ENCODE measurements at places on chromosomes 7 and 10. TPM values are rescaled to one million over a fixed set of nuclear protein-coding genes. Genes with fewer than 3 reads are reported as not detected.
A peak's percentile ranks its signal among the peaks of the same experiment; 100 is the strongest.

The PLXDC2 gene
- total RNA-seq: 83.1 TPM

The COPG2 gene
- 40.4 TPM for total RNA-seq

The CNPY1 gene
- total RNA-seq: 0.79 TPM

The KCTD7 gene
- 30.7 TPM for total RNA-seq

The HMX3 gene
- total RNA-seq: not detected

GRCh38 chr7:79692015-79692414, 238.5 kb upstream of the MAGI2 start:
- no peak for DNase-seq
- no peak overlapping the region for H3K4me3 ChIP-seq
- no peaks in the 10 kb centered on the region for H3K4me1 ChIP-seq

DNA sequence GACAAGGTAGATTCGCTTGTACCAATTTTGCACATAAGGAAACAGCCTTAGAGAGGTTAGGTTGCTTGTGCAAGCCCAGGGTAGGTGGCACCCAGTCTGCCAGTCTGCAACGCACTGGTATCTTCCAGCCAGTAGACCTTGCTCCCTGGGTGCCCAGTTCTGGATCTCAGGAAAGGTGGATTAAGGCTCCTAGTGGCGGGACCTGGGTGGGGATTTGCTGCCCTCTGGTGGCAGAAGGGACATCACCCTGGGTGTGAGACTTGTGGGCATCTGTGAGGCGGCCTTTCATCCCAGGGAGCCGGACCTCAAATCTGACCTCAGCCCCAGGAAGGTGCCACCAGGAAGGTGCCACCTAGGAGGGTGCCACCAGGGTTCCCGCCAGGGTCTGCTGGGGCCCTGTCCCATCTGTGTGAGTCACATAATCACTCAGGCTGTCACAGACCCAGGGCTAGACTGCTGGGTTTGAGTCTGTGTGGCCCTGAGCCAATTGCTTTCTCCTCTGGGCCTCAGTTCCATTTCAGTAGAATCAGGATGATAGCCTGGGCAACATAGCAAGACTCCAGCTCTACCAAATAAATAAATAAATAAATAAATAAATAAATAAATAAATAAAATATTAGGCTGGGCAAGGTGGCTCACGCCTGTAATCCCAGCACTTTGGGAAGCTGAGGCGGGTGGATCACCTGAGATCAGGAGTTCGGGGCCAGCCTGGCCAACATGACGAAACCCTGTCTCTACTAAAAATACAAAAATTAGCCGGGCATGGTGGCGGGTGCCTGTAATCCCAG, 5.3 kb upstream of the PRKRIP1 start:
- H3K4me1 ChIP-seq: peaks cover 8% of the 10 kb centered on the region
- DNase-seq: peak; percentile 57
- H3K4me3 ChIP-seq: no peak overlapping the region
- H3K27me3 ChIP-seq: no peaks in the 10 kb centered on the region
- peaks cover 28% of the 10 kb centered on the region for H3K36me3 ChIP-seq

DNA sequence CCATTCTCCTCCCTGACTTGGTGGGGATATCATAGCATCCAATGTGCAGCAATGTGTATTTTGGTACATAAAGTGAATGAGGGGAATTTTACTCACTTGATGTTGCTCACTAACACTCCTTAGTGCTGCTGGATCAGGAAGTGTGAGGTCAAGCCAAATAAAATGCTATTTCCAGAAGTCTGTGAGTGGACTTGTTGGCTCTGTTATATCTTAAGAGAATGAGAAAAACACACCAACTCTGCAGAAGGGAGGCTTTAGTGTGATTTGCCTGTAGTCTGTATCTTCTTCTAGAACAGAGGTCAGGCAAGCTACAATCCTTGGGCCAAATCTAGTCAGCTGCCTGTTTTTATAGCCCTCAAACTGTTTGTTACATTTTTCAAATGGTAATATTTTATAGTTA, 154.3 kb downstream of the POLR1F start:
- DNase-seq: no peak
- no peak overlapping the region for H3K4me3 ChIP-seq
- no peaks in the 10 kb centered on the region for H3K27me3 ChIP-seq
- H3K27ac ChIP-seq: no peak overlapping the region

GRCh38 chr7:47844311-47844710, 104.0 kb downstream of the PKD1L1 start:
- H3K27ac ChIP-seq: no peak overlapping the region
- no peak overlapping the region for H3K4me3 ChIP-seq
- H3K4me1 ChIP-seq: no peaks in the 10 kb centered on the region
- no peaks in the 10 kb centered on the region for H3K36me3 ChIP-seq

DNA sequence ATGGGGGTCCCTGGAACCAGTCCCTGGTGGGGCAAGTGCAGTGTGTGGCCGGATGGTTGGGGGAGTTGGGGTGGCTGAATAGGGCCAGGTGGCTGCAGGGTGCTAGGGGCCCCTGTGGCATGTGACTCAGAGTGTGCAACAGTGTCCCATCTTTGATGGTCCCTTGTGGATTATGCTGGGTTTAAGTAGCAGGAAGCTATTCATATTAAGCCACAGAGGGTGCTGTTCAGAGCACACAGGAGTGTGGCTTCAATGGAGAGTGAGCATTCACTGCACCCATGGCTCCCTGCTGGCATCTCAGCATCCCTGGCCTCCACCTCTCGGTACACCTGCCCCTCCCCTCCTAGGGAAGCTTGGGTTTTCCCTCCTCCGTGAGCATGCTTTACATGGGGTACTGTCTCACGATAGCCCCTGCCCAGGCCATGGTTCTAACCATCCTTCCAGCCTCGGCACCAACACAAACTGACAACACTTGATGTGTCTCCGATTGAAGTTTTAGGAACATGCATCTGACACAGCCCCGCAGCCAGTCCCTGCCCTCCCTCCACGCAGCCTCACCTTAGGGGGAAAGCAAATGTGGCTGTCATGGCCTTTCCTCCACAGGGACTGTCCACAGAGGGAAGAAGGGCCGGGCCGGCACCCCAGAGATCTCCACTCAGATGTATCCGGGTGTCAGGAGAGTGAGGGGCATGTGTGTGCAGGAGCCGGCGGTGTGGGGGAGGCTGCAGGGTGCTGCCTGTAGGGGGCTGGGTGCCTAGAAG, 30.4 kb upstream of the PPIF start:
- H3K36me3 ChIP-seq: peaks cover 42% of the 10 kb centered on the region
- H3K27me3 ChIP-seq: no peaks in the 10 kb centered on the region
- no peak overlapping the region for H3K27ac ChIP-seq
- H3K4me3 ChIP-seq: no peak overlapping the region
- H3K4me1 ChIP-seq: peaks cover 33% of the 10 kb centered on the region
- DNase-seq: no peak

DNA sequence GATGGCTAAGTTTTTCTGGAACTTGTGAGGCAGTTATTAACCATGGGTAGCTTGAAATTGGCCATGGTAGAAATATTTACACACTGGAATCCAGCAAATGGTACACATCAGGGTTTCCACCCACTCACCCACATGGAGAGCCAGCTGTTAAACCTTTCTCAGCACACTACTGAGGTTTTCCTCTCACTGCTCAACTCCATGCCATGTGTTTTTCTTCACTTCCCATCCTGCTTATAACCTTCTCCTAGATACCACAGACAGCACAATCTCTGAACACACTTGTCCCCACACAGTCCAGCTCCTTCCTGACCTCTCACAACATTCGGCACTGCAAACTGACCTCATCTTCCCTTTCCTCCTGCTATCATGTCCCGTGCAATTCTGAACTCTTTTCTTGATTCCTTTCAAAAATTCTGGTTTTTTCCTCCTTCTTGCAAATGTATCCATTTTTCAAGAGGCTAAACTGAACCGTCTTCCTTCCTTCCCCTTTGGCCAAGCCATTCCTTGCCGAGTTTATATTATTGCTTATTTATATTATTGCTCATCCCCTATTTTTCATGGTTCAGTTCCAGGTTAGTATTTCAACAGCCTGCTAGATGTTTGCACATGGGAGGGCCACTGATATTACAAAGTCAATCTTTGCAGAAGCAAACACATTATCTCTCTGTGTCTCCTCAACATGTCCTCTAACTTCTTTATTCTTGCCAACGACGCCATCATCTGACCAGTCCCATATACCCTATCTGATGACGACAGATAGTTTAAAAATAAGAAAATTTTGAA, 606.4 kb downstream of the SORCS1 start:
- no peaks in the 10 kb centered on the region for H3K4me1 ChIP-seq
- DNase-seq: no peak
- H3K27me3 ChIP-seq: no peaks in the 10 kb centered on the region
- no peak overlapping the region for H3K27ac ChIP-seq
- no peak overlapping the region for H3K4me3 ChIP-seq

DNA sequence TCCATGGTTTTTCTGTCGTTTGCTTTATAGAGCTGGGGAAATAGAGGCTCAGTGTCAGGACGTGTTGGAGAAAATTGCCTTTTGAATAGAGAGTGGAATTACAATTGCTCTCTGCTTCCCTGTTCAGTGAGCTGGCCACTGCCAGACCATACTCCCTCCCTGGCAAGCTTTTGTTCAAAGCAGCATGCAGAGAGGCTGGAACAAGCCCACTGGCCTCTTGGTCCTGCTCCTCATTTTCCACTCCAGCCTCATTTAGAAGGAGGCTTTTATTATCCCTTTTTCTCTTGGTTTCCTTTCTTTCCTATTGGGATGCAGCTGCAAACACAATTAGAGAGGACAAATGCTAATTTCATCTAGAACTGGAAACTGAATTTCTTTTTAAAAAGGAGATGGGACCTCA, 302.2 kb upstream of the PODXL start:
- H3K4me1 ChIP-seq: peaks cover 16% of the 10 kb centered on the region
- H3K4me3 ChIP-seq: no peak overlapping the region
- DNase-seq: no peak
- no peak overlapping the region for H3K27ac ChIP-seq
- no peaks in the 10 kb centered on the region for H3K27me3 ChIP-seq
- H3K36me3 ChIP-seq: no peaks in the 10 kb centered on the region

GRCh38 chr7:142438235-142438922, 180.5 kb upstream of the PRSS58 start:
- H3K27me3 ChIP-seq: no peaks in the 10 kb centered on the region
- no peaks in the 10 kb centered on the region for H3K36me3 ChIP-seq
- H3K4me3 ChIP-seq: no peak overlapping the region

DNA sequence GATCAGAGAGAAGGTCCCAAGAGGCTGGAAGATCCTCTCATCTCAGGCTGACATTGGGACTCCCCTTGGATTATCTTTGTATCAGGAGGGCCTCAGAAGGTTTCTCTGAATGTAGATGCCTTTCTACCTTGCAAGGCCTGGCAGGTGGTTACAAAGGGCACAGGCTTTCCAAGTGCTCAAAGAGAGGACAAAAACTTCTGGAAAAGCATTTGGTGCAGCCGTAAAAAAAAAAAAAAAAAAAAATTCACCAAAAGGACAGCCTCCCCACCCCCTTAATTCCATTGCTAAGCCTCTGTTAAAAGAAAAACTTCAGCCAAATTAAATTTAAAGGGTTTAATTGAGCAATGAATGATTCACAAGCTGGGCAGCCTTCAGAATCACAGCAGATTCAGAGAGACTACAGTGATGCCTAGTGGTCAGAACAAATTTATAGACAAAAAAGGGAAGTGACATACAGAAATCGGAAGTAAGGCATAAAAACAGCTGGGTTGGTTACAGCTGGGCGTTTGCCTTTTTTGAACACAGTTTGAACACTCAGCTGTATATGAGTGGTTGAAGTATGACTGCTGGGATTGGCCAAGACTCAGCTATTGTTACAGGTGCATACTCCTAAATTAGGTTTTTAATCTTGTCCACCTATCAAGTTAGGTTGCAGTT, 42.5 kb upstream of the LRGUK start:
- no peaks in the 10 kb centered on the region for H3K27me3 ChIP-seq
- peak; percentile 0 for DNase-seq
- H3K36me3 ChIP-seq: no peaks in the 10 kb centered on the region
- no peak overlapping the region for H3K27ac ChIP-seq
- H3K4me3 ChIP-seq: no peak overlapping the region

- H3K4me1 ChIP-seq: no peaks in the 10 kb centered on the region
- DNase-seq: no peak
- H3K4me3 ChIP-seq: no peak overlapping the region
- no peaks in the 10 kb centered on the region for H3K36me3 ChIP-seq
- H3K27me3 ChIP-seq: no peaks in the 10 kb centered on the region
These were observed 38.0 kb upstream of the SRPK2 start for GRCh38 chr7:105426606-105427146.

- H3K4me1 ChIP-seq: peaks cover 6% of the 10 kb centered on the region
- H3K36me3 ChIP-seq: peaks cover 27% of the 10 kb centered on the region
- no peak overlapping the region for H3K27ac ChIP-seq
- no peak overlapping the region for H3K4me3 ChIP-seq
- no peaks in the 10 kb centered on the region for H3K27me3 ChIP-seq
These were observed 161.7 kb downstream of the TNS3 start for GRCh38 chr7:47420122-47420780.

GRCh38 chr10:95266674-95267095, 24.1 kb downstream of the PDLIM1 start:
- H3K4me1 ChIP-seq: no peaks in the 10 kb centered on the region
- no peaks in the 10 kb centered on the region for H3K36me3 ChIP-seq
- H3K27me3 ChIP-seq: no peaks in the 10 kb centered on the region

DNA sequence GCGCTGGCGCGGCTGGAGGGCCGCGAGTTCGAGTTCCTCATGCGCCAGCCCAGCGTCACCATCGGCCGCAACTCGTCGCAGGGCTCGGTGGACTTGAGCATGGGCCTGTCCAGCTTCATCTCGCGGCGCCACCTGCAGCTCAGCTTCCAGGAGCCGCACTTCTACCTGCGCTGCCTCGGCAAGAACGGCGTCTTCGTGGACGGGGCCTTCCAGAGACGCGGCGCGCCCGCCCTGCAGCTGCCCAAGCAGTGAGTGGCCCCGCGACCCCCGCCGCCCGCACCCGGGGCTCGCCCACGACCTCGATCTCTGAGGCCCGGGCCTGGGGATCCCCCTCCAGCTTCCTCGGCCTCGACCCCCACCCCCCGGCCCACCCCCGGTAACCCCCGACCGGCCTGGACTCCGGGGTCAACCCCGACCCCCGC, 537 bp downstream of the FOXK1 start:
- peaks cover 6% of the 10 kb centered on the region for H3K36me3 ChIP-seq
- peak overlapping the region; percentile 76 for H3K27ac ChIP-seq
- no peaks in the 10 kb centered on the region for H3K27me3 ChIP-seq
- H3K4me1 ChIP-seq: peaks cover 33% of the 10 kb centered on the region
- peak overlapping the region; percentile 77 for H3K4me3 ChIP-seq

DNA sequence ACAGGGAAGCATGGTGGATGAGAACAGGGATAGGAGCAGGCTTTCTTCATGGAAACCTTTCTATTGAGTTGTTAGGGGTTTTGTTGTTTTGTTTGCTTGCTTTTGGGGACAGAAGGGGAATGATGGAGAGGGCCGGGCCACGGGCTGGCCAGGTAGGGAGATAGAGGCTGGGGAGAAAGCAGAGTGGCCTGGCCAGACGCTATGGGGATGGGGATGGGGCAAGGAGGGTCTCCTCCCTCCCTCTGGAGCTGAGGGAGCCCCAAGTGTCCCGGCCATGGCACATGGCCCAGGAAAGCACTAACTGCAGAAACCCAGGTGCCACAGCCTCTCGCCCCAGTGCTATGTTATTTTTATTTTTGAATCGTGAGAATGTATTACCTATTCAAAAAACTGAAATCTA, 10.0 kb downstream of the AOC1 start:
- DNase-seq: no peak
- H3K36me3 ChIP-seq: peaks cover under 1% of the 10 kb centered on the region
- no peaks in the 10 kb centered on the region for H3K27me3 ChIP-seq
- H3K4me3 ChIP-seq: no peak overlapping the region

GRCh38 chr7:120337308-120337907, 64.4 kb downstream of the KCND2 start:
- no peaks in the 10 kb centered on the region for H3K4me1 ChIP-seq
- no peak overlapping the region for H3K27ac ChIP-seq
- no peak overlapping the region for H3K4me3 ChIP-seq
- no peaks in the 10 kb centered on the region for H3K27me3 ChIP-seq
- H3K36me3 ChIP-seq: no peaks in the 10 kb centered on the region
